ENCODE measurements at places on chromosomes 7 and 10.

GRCh38 chr10:102654566-102654965 is 10.3 kb downstream of the TRIM8 start:
- DNase-seq, result no peak

GRCh38 chr10:114600057-114600456 is 58.0 kb downstream of the ABLIM1 start:
- DNase-seq, result no peak

GRCh38 chr7:39069896-39070881 is 92.5 kb downstream of the POU6F2 start:
- no peak for DNase-seq

DNA sequence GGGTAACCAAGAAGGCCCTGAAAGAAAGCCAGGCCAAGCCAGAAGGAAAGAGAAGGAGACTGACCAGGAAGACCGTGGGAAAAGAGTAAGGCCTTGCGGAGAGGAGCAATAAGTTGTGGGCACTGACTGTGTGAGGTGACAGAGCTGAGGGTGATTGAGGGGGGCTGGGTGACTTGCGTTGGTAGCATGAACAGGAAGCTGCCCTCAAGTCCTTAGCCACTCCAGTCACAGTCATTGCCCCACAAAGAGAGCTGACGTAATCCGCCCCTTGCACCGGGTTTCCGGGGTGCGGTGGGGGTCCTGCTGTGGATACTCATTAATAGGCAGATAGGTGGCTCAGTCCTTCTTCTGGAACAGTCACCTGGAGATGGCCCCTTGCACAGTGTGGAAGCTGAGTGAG is 16.1 kb upstream of the DMBT1 start:
- no peak for DNase-seq

DNA sequence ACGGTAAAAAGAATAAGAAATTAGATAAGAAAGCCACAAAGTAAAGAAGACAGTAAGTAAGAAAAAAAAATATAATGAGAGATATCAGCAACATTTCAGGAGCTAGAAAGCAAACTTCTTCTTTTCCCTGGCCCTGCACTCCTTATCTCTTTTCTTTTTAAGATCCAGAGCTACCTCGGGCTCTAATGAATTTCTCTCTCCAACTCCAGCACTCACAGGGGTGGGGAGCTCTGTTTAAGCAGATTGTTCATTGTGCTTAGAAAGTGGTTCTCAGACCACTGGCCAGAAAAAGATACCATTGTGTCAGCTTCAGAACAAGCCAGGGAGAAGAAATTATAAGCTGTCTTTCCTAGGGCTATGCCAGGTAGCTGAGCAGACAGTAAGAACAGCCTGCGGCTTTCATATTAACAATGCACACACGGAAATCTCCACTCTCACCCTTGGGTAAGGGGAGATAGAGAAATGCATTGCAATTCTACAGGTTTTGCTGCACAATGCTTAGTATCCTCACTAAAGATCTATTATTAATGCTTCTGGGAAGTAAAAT is 19.3 kb downstream of the OR2F1 start:
- DNase-seq, result no peak

Data from NCI-H1092 (cell line).